ENCODE measurements at places on chromosomes 3 and 15.

DNA sequence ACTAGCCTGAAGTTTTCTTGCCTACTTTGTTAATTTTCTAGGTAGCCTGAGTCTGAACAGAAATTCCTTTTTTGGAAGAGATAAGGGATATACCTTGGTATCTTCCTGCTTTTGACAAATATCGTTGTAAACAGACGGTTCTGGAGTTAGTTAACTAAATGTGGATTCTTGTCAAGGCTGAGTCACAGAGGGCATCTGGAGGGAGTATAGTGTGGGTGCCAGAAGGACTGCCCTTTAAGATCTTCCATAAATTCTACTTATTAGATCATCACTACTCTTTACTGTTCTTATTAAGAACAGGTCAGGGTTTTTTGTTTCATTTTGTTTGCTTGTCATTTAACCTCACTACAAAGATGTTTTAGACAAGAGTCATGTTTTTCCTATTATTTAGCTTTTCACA is 125.3 kb upstream of the SKOR1 start:
- no peak for DNase-seq

DNA sequence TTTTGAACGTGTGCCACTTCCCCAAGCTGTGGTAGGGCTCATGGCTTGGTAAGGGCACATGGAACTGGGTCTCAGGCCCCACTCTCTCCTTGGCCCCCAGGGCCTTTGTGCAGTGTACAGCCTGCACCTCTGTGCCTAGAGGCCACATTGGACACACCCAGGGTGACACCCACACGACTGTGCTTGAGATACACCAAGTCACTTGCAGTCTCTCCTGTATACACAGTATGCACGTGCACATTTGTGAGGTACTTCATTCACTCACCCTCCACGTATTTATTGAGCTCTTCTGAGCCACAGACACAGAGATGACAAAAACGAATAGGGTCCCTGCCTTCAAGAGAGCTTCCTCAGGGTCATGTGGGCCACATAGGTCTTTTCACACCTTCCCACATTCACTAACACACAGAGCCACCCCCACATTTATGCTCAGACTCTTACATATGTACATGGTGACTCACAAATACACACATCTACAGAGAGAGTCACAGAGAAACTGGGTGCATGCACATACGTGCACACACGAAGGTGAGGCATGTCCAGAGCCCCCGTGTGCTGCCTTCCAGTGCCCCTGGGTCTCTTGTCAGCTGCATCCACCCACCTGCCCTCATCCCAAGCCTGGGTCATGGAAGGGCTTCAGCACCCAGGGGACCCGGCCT is 9.8 kb upstream of the TMEM115 start:
- DNase-seq = no peak

GRCh38 chr15:70829371-70830166 is 24.4 kb downstream of the LARP6 start:
- no peak for DNase-seq

GRCh38 chr15:71335591-71335990 is 220.3 kb downstream of the THSD4 start:
- DNase-seq = no peak

DNA sequence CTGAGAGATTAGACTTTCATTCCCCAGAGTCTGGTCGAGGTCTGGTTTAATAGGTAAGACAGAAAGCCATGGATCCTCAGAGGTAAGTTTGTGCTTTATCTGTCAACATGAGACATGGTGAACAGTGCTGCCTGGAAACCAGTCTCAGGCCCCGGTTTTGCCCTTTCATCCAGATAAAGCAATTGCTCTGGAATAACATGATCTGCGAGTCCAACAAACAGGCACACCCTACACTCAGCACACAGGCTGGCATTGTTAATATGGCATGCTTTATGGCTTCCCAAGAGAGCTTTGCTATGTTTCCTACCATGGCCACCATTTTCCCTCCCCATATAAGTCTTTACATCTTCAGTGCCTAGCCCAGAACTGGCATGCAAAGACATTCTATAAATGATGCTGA is 30.1 kb upstream of the MNS1 start:
- DNase-seq = no peak

DNA sequence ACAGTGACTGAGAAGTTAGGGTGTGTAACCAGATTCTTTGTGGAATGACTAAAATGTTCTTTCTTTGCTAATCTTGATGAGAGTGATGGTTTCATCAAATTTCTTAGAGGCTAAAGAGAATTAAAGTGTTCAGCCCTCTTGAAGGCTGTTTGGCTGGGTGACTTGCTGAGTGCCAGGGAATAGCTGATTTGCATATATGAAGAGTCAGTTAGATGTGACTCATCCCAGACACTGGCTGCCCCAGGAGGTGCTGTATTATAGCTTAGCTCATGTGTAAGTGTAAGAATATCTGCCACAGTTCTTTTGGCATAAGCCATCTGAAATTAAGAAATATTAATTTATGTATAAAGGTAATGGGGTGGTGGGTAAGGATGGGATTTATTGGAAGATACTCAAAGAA is 535.1 kb downstream of the NLGN1 start:
- DNase-seq = no peak

GRCh38 chr15:94677202-94677790 is 445.9 kb downstream of the MCTP2 start:
- no peak for DNase-seq

DNA sequence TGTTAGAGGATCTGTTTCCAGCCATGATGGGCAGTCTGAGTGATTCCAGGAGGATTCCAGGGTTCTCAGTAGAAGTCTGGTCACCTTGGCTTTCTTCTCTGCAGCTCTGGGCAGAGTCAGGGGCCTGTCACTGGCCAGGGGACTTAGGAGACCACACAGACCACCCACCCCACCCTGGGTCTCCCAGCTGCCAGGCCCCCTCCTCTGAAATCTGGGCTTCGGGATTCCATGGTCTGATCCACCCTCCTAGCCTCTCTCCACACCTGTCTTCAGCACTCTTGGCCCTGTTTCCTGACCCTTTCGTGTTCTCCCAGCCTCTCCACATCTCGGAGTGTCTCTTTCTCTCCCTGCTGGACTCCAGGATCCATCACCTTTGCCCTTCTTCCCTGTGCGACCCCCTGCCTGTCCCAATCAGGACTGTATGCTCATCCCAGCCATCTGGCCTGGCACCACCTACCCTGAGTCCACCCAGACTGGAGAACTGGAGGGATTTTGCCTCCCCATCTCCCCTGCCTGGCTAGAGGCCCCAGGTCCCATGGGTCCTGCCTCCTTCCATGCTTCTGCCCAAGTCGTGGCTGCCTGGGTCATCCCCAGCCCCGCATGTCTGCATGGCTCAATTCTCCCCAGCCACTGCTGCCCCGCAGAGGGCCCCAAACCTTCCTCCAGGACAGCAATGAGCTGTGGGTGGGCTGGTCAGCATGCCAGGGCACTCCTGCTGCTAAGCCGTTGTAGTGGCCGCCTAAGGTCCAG is 34.3 kb downstream of the GOLGA6L10 start:
- no peak for DNase-seq

GRCh38 chr15:88179562-88179961 is 77.0 kb downstream of the NTRK3 start:
- no peak for DNase-seq
